ENCODE measurements at places on chromosomes 13 and 19.

DNA sequence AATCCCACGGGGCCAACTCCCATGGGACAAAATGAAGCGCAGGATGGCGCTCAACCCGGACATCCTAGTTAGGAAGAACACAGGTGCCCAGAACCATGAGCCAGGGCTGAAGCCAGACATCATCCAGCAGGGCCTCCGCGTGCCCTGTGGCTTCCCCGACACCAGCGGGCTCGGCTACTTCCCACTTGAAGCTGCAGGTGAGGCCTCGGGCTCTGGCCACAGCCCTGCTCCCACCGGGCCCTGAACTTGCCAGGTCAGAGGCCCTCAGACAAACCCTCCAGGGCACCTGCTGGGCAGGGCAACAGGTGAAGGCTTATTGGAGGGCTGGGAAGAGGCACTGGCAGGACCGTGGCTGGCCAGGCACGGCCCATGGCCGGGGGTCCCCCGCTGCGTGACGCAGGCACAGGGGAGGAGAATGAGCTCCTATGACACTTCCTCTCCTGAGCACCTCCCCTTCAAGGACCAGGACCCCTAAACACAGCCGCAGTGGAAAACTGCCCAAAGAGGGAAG is 117.7 kb downstream of the STK24 start:
- no peak for DNase-seq

- no peak for DNase-seq
Observed at GRCh38 chr13:112616586-112617362, 28.8 kb upstream of the TUBGCP3 start.

- DNase-seq, result no peak
Observed at GRCh38 chr13:27309967-27310598, 39.5 kb downstream of the RASL11A start.

DNA sequence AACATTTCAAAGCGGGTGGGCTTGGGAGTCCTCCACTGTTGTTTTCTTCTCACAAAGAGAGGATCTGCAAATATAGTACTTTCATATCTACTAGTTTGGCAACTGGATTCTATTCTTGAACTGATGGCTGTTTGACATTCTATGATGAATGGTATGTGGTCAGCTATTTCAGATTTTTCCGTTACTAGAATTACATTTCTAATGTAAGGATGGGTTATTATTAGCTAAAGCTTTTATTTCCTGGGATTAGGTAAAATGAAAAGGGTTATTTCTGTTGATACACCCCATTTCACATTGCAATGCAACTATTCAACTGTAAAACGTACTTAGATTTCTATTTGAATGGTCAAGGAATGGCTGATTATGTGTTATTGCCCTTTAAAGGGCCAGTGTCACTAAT is 629.7 kb downstream of the DACH1 start:
- DNase-seq, result no peak

GRCh38 chr13:111474136-111475002 is 153.9 kb downstream of the TEX29 start:
- no peak for DNase-seq

GRCh38 chr19:46609511-46610412 is 8.6 kb downstream of the CALM3 start:
- DNase-seq, result no peak

DNA sequence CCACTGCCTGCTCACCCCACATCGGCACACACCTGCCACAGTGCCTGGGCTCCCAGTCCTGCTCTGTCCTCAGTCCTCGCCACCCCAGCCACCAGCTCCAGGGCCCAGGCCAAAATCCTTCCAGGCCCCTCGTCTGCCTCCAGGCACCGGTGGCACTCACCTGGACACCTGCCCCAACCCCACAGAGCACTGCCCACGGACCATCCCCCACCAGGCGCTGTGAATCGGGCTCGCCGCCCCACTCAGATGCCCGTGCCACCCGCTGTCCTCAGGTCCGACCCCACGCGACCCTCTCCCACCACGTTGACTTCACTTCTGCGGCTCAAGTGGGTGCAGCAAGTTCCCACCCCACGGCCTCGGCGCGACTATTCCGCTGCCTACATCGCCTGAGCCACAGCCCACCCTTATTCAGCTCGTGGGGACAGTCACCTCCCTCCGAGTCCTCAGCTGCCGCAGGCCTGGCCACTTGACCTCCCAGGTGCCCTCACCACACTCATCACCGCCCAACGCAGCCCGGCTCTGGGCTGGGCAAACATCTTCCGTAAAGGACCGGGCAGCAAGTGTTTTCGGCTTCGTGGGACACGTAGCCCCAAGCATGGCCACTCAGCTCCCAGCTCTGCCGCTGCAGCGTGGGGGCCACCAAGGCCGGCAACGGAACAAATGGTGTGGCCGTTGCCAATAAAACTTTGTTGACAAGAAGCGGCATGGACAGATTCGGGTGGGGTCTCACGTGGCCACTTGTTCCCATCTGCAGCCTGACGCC is 5.7 kb downstream of the PIP5K1C start:
- DNase-seq, result no peak

- DNase-seq, result no peak
Observed at GRCh38 chr13:50406831-50407230, 391.6 kb downstream of the KCNRG start.
